Activated CD8-positive, alpha-beta memory T cell treated with anti-CD3 and anti-CD28 coated beads for 4 hours (primary cell): ENCODE measurements at places on chromosomes 12 and 14.

GRCh38 chr12:124867401-124867930, 3.8 kb upstream of the SCARB1 start:
- DNase-seq = no peak

- no peak for DNase-seq
Observed at GRCh38 chr14:105151838-105152793, 16.5 kb downstream of the JAG2 start.

- no peak for DNase-seq
Observed at GRCh38 chr12:51721282-51721940, 127.1 kb downstream of the FIGNL2 start.

GRCh38 chr12:67269633-67270573, 745 bp downstream of the CAND1 start:
- peak; percentile 19 for DNase-seq

DNA sequence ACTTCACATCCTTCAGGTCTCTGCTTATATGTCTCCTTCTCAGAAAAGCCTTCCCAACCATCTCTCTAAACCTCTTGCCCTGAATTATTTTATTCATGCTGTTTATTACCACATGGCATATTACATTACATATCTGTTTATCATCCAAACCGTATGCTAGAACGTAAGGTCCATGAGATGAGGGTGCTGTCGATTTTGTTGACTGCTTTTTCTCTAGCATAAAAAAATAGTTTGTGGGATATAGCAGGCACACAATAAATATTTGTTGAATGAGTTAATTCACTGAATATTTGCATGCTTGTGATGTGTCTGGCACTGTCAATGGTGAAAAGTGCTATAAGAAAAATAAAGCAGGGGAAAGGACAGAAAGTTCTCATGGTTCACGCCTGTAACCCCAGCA, 22.9 kb downstream of the SAMD4A start:
- DNase-seq = no peak

GRCh38 chr14:54642801-54643695, 76.1 kb downstream of the SAMD4A start:
- no peak for DNase-seq

- DNase-seq = no peak
Observed at GRCh38 chr14:61925043-61925442, 162.8 kb downstream of the SNAPC1 start.

- peak; percentile 10 for DNase-seq
Observed at GRCh38 chr12:31897781-31898503, 61.3 kb upstream of the RESF1 start.

DNA sequence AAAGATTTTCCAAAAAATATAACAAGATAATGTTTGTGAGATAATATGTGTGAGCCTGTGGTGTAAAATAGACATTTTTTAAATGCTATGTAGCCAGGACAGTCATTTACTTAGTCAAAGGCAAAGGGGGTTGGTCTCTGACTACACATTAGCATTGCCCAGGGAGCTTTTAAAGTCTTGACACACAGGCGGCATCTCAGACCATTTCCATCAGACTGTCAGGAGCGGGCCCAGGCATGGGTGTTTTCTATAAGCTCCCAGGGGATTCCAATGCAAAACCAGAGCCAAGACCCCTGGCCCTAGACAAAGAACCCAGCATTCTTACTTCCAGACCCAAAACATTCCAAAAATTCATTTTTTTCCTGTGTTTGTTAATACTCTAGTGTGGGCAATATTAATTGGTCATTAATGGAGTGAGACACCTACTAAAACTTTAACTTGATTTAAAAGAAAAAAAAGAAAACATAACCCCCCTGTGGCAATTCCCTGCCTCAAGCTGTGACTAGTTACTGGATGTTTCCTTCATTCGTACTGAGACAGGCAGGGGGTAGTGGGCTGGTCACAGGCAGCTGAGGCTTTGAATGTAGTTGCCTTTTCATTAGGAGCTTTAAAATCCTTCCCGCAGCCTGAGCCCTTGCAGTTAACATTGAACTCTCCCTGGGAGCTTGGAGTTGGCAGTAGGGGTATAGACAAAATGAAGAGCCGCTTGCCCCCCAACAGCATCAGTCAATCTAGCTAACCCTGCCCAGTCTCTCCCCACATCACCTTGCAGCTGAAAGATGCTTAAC, 103.7 kb downstream of the CMKLR1 start:
- DNase-seq = no peak

DNA sequence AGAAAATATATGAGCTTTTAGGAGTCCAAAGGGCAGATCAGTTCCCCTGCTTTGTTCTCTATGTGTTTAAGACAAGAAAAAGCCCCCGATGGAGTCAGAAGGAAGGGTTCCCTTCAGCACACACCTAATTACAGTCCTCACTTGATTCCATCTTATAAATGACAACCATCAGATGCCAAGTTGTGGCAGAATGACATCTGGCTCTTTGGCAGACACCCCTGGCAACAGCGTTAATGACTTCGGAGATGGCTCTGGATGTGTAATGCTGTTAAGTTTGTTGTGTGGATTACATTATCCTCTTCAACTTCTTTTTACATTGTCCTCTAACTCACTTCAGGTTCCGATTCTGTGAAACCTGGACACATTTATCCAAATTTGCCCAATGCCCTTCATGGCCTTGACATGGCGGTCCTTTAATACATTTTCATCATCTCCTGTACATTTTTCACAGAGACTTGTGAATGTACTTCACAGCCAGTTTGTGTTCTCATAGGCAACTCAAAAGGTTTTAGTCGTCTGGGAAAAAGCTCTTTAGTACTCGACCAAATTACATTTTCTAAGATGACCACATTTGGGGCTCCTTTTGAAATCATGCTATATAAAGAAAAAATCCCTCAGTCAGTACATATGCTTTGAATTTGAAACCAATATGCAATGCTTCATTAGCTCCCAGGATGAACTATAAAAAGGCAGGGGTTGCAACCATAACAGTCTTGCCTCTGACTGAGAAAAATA, 667.8 kb downstream of the NOVA1 start:
- DNase-seq = no peak

DNA sequence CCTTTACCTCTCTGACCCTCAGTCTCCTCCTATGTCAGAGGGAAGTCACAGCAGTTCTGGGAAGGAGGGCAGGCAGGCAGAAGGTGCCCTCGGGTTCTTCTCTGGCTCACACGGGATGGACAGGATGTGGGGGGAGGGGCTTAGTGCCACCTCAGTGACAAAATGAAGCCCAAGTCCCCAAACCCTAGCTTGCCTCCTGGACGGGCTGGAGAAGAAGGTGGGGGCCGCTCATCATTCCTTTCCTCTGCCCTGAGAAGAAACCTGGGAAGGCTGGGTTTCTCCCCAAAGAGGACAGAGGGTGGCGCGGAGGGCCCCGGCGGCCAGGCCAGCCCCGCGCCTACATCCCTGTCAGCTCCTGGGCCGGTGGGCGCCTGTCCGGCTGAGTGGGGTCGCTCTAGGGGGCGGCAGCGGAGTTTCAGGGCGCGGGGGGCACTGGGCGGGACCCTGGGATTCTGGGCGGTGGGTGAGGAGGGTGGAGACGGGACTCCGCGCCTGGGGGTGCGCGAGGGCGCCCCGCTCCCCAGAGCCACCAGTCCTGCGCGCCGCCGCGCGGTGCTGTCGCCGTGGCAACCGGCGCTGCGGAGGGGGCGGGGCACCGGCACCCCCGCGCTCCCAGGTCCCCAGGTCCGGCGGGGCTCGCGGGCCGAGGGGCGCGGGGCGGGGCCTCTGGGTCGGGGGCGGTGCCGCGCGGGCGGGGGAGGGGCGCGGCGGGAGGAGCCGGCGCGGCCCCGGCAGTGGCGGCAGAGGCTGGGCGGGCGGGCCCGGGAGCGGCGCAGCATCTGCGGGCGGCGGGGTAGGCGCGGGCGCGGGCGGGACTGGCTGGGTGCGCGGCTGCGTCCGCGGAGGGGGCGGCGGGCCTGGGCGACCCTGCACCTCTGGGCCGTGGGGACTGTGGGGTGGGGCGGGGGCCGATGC, at the start of gene TMEM121:
TMEM121 (plus strand) TSS at position 723 of the 915 bp plus-strand sequence. CDS start 2,252 bp downstream, outside the sequence.
- no peak for DNase-seq

DNA sequence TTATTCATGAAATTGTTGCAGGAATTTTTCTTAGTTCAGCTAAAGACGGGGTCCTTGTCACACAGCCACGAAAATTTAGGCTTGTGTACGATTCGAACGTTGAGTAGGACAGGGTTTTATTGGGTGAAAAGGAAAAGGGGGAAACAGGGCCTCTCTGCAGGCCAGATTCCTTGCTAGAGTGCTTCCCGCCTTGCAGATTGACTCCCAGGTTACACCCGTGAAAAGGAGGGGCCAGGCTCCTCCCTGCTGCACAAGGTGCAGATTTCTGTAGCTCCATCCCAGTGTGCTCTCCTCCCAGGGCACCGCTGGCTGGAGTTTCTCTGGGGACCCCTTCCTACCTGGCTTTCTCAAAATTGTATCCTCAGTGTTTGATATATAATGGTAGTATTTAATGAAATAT, 221.5 kb downstream of the ERC1 start:
- no peak for DNase-seq

- no peak for DNase-seq
Observed at GRCh38 chr12:62882140-62882539, 52.8 kb downstream of the PPM1H start.

DNA sequence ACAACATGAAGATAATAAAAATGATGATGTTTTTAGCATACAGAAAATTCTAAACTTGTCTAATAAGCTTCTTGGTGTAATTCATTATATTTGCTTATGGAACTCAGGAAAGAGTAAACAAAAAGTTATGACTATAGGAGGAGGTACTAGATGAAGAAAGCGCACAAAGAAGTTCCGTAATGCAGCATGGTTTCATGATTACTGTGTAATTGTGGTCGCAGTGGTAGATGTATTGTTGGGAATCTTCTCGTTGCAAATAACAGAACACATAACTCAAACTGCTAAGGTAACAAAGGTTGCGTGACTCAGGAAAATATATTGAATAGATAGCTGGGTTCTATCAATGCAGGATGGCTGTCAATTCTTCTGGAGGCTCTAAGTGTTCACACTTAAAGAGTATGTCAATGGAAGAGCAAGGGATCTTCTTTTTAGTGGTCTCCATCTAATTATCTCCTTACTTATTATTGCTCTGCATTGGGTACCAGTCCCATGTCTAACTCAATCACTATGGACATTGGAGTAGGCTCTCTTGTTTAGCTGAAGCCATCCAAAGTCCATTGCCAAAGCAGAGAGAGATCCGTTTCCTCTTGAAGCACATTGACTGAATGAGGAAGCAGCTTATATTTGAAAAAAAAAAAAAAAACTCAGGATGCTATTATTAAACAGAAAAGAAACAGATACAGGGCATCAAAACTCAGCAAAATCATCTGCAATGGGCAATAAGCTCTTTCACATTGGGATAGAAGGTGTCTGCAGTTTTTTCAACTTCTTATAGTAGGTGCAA, 283.4 kb upstream of the ATP2B1 start:
- DNase-seq = no peak

DNA sequence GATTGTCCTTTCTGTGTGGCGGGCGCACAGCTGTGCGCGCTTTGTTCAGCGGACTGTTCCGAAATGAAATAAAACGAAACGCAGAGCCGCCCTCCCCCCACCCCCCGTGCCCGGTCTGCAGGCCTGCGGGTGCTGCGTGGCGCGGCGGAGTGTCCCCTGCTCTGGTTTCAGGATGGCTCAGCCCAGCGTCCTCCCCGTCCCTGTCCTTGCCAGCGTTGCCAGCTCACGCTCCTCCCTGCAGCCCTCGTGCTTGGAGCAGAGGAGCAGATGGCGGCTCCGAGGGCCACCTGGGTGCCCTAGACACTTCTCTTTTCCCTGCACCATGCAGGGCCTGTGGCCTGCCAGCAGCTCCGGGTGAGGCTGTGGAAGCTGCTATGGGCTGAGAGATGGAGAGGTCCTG, 17.5 kb upstream of the BEGAIN start:
- DNase-seq = no peak

- DNase-seq = no peak
Observed at GRCh38 chr12:18400186-18400585, 138.9 kb downstream of the PIK3C2G start.

GRCh38 chr14:106729551-106729950, 1203.2 kb downstream of the TMEM121 start:
- DNase-seq = no peak

GRCh38 chr12:94566345-94566744, 84.0 kb downstream of the TMCC3 start:
- no peak for DNase-seq

- DNase-seq = peak; percentile 3
Observed at GRCh38 chr14:89378119-89378518, 38.9 kb downstream of the FOXN3 start.

- DNase-seq = no peak
Observed at GRCh38 chr14:68131907-68132306, 312.3 kb downstream of the RAD51B start.

DNA sequence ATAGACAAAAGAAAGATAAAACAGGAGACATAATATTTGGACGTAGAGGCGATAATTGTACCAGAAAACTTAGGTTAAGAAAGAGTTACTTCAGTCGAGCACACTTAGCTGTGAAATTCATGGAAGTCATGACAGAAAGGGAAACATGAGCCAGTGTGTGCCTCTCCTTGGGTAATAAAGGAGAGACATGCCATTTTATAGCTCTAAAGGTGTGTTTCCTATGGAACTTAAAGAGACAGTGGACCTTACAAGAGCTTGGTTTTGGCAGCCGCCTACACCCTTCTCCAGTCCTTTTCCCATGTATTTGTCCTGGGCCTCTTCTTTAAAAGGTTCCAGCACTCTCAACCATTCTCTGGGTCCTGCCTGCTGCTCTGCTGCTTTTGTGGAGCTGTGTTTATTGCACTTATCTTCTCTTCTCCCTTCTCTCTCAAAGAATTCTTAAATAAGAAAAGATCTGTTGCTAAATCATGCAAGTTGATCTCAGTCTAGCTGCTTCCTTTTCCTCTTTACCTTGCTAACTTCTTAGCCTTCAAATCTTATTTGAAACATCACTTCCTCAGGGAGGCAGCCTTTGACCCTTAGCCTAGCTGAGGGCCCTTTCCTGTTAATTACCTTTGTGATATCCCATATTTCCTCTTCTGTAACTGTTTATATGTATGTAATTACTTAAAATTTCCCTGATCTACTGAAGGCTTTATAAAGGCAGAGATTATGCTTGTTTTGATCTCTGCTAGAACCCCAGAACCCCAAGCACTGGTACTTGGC, 81.8 kb upstream of the EVL start:
- DNase-seq = no peak

DNA sequence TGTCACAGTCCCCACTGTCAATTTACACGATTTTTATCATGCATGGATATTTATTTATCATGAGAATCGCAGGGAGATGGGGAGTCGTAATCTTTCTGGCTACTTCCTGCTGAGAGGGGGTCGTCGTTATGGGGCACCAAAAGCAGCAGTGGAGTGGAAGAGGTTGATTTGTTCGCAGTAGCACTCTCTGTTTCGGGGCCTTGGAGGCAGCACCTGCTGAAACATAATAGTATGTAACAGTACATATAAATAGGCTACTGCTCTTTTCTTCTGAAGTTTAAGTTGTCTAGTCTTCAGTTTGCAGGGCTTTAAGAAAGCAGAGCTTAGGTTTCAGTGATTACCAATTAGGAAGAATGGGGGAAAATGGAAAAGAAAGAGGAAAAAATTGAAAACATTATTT, 3.8 kb downstream of the SOAT2 start:
- no peak for DNase-seq

DNA sequence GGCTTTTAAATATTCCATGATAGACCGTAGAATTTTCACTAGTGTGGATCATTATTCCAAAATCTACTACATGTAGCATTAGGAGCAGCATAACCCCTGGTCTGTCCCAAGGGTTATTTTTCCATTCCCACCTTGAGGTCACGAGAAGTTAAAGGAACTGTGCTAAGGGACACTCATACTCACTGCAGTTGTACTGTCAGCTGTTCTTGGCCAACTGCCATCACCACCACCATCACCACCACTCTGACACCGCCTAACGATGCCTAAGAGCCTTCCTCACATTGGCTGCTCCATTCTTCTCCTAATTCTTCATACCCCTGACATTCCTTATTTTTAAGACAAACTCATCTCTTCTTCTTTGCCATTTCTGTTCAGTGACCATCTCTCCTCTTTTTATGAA, 13.4 kb upstream of the PTGDR start:
- DNase-seq = no peak
